Activated CD8-positive, alpha-beta memory T cell treated with anti-CD3 and anti-CD28 coated beads for 1 hour (primary cell): ENCODE measurements at places on chromosomes 4 and X.

DNA sequence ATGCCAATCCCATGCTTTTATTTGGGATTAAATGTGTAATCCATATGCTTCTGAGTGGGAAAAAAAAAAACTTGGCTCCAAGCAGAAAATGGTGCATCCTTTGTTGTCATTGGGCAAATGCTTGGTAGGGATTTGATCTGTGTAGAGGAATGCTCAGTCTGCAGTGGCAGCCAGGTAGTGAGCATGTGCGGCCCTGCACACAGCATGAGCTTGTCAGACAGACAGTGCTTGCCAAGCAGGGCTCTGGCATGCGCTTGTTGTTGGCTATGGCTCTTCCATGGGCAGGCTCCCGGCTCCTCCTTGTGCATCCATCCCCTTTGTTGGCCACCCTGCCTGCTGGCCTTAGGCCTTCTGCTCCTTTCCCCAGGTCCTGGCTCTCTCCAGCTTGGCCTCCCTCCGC lies 130.3 kb downstream of the GPR143 start:
- DNase-seq, result no peak

DNA sequence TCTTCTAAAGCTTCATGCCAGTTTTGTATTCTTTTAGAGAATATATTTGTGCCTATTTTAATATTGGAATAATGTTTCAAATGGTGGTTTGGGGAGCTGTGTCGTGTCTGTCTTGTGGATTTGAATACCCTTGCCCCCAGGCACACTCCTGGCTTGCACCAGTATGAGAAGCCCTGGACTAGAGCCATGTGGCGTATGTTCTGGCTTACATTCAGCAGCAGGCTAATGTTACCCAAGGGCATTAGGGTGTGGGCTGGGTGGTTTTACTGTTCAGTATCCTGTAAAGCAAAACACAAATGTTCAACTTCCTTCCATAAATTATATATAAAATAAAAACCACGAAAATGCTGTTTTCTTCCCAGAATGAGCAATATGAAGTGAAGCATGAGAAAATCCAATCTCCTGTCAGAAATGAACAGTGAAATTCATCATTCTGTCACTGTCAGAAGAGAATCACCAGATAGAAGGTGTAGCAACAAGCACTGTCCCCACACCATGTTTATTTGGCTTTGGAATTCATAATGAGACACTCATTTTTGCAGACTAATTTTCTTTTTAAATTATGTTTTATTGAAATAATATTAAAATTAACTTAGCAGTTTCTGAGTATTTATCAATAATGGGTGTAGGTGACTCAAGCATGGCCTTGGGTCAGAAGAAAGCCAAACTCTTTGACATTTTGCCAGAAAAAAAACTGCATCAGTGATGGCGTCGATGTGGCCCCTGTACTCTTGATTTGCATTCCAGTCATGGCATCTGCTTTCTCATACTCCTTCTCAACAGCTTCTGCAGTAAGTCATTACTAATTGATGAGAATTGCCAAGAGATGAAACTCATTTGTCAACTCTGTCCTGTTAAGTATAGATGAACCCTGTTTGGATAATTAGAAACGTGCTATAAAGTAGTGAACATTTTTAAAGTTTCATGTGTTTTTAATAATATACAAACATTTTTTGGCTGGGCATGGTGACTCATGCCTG lies 43.8 kb downstream of the WWC2 start:
- DNase-seq, result no peak

DNA sequence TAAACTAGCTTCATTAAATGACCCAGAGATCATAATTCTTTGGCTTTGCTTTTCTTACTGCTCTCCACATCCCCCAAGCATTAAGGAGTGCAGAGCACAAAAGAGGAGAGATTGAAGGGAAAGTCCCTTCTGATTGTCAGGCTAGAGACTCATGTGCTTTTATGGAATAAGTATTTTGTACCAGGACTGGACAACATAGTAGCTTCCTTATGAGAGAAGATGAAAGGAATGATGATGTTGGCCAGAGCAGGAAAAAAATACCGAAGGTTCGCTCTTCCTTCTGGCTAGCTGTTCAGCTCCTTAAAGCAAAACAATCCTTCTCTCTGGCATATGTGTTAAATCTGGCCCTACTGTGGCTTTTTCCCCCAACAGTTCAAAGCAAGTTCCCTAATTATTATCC lies 53.1 kb downstream of the HOPX start:
- DNase-seq, result no peak

DNA sequence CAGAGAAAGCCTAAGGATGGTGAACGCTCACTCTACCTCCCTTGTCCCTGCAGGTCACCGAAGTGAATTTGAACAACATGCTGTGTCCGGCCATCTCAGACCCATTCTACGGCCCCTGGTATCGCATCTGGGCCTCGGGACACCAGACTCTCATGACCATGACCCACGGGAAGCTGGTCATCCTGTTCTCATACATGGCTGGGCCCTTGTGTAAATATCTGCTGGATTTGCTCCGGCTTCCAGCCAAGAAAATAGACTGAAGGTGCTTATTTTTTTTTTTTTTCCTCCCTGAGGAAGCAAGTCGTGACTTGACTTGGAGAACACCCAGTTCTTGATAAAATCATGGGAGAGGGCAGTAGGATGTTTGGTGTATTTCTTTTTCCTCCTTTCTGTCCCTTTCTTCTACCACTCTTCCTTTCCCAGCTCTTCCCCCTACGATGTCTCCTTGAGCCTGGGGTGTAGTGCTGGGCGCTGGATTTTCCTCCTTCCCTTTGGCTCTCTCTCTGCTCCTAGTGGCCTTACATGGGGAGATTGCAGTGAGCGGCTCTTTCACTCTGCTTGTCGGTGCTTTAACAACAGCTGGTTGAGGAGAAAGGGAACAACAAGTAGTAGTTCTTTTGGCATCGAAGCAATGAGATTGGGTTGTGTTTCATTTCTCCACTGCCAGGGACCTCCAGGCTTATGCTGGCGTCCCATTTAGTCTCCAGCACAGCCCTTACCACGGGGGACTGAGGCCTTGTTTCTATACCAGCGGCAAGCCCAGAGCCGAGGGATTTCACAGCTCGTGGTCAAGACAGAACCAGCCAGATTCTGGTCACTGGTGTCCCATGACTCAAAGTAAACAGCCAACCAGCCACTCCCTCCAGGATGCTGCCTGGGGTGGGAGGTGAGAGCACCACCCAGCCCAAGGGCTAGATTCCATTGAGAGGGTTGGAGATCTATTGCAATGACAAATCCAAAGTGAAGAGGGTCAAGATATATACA lies 144.4 kb downstream of the AMMECR1 start:
- no peak for DNase-seq

- DNase-seq, result no peak
These were observed at the start of gene PRDM8 for GRCh38 chr4:80196922-80197573. TSS of gene PRDM8 (plus strand) at chr4:80197503. CDS start at chr4:80200081, 2,578 bp downstream.

GRCh38 chr4:137739391-137739790 lies 207.1 kb upstream of the PCDH18 start:
- no peak for DNase-seq

DNA sequence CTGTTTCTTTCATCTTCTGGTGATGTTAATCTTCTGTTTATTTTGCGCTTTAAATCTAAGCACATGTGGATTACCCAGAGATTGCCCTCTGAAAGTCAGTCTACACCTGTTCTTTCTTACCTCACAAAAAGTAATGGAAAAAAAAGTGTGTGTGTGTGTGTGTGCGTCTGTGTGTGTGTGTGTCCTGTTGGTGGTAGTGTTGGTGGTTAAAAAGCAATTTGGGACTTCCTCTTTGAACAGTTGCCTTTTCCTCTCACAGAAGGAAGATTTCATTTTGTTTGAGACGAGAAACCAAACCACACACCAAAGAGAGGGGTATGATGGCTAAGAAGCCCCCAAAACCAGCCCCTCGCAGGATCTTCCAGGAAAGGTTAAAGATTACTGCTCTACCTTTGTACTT lies at the start of gene STAP1:
Gene STAP1, plus strand, starts transcription at position 235 of the 400 bp plus-strand sequence. Its CDS starts 83 bp downstream, at position 318.
- DNase-seq, result no peak

GRCh38 chr4:41693629-41694028 lies 54.9 kb downstream of the PHOX2B start:
- no peak for DNase-seq

- no peak for DNase-seq
These were observed 153.5 kb downstream of the PCDH18 start for GRCh38 chr4:137378821-137379220.

DNA sequence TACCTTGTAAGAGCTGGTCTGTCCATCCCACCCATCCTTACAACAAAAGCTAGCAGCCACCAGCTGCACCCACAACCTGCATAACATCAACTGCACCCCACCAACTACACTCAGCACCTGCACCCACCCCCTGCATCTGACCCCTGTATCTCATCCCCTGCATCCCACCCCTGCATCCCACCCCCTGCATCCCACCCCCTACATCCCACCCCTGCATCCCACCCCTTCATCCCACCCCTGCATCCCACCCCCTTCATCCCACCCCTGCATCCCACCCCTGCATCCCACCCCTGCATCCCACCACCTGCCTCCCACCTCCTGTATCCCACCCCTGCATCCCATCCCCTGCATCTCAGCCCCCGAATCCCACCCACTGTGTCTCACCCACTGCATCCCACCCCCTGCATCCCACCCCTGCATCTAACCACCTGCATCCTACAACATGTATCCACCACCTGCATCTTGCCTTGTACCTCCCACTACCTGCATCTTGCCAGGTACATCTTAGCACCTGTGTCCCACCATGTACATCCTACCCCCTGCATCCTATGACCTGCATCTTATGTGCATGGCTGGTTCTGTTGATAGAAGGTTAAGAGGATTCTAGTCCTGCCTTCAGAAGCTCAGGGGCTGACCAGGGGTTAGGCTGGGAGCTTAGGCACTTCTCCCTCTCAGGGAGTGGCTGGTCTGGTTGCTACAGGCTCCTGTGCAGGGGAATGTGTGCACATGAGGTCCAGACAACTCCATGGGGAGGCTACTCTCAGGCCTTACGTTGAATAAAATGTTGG lies 9.4 kb downstream of the TMEM271 start:
- no peak for DNase-seq

DNA sequence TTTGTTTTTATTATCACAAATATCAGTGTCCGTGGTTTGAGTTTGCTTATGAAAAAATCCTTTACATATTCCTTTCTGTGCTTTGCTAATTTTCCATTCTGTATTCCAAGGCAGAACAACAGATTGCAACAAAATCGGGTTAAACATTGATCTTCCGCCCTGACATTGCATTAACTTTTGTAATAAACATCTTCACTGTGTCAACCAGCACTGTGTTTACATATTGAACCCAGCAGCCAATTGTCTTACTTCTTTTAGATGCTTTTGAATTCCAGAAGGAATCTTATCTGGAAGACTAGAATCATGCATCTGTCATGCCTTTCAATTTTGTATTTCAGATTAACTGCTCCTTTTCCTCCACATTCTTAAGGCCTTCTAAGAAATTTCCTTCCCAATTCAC lies 147.8 kb upstream of the CXXC4 start:
- DNase-seq, result no peak

GRCh38 chr4:130044788-130045531 lies 949.0 kb downstream of the C4orf33 start:
- DNase-seq, result no peak

GRCh38 chr4:166311169-166311568 lies 438.1 kb downstream of the TLL1 start:
- DNase-seq, result no peak

DNA sequence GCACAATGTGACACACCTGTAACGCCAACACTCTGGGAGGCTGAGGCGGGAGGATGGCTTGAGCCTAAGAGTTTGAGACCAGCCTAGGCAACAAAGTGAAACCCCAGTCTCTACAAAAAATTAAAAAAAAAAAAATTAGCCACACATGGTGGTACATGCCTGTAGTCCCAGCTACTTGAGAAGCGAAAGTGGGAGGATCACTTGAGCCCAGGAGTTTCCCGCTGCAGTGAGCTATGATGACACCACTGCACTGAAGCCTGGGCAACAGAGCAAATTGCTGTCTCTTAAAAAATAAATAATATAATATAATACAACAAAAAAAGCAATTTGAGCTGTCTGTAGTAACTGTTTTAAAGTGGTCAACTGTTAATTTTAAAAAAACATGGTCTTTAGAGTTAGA lies 13.2 kb downstream of the SPOCK3 start:
- no peak for DNase-seq

DNA sequence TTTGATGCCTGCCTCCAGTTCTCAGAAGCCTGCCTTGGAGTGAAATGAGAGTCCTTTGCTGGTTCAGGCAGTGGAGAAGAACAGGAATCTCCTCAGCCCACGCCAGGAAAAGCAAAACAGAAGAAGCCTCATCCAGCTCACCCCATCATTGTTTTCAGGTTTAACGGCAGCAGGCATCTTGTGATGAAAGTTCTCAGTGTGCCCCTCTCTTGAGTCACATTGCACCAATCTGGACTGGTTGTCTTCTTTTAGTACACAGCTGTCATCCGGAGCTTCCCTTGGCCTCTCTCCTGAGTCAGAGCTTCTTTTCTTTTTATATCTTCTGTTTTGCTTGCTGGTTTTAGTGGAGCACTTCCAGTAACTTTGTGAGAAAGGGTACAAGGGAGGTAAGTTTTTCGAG lies 50.9 kb downstream of the TSPAN7 start:
- DNase-seq, result no peak

DNA sequence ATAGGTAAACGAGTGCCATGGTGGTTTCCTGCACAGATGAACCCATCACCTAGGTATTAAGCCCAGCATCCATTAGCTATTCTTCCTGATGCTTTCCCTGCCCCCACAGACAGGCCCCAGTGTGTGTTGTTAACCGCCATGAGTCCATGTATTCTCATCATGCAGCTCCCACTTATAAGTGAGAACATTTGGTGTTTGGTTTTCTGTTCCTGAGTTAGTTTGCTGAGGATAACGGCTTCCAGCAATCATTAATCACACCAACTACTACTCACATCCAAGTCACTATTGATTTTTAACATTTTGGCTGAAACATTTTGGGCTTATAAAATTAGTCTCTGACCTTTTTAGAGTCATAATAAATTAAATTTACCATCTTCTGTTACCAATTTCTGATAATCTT lies 205.3 kb downstream of the SPOCK3 start:
- no peak for DNase-seq

DNA sequence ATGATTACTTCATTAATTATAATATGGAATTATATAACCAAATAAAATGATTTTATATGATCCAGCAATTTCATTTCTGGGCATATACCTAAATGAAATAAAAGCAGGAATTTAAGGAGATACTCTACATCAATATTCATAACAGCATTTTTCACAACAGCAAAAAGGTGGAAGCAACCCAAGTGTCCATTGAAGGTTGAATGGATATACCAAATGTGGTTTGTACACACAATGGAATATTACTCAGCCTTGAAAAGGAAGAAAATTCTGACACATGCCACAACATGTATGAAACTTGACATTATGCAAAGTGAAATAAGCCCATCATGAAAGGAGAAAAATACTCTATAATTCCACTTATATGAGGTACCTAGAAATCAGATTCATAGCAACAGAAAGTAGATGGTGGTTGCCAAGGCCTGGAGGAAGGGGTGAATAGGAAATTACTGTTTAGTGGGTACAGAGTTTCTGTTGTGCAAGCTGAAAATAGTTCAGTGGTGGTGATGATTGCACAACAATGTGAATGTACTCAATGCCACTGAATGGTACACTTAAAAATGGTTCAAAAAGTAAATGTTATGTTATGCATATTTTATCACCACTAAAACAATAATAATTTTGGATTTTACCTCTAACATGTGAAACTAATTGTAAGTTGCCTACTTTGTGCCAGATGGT lies 471.5 kb downstream of the SPRY1 start:
- DNase-seq, result no peak
